Dermis blood vessel endothelial cell (primary cell): ENCODE measurements at places on chromosomes 5 and 9. TPM values are rescaled to one million over a fixed set of nuclear protein-coding genes. Genes with fewer than 3 reads are reported as not detected.
A peak's percentile ranks its signal among the peaks of the same experiment; 100 is the strongest.

Gene RC3H2
- 88.0 and 114 TPM in 2 replicates for total RNA-seq

Gene QRFP
- not detected in 2 replicates for total RNA-seq

Gene PLPP7
- 4.7 and 6.0 TPM in 2 replicates for total RNA-seq

Gene IFNE
- total RNA-seq, result 0.05 and 0.17 TPM in 2 replicates

Gene THBS4
- total RNA-seq, result 0.28 and 1.4 TPM in 2 replicates

Gene ERAP2
- total RNA-seq, result 8.4 and 132 TPM in 2 replicates

Gene TXNDC8
- not detected in 2 replicates for total RNA-seq

GRCh38 chr5:126745259-126745992 lies 31.5 kb upstream of the LMNB1 start:
- no peak for DNase-seq

DNA sequence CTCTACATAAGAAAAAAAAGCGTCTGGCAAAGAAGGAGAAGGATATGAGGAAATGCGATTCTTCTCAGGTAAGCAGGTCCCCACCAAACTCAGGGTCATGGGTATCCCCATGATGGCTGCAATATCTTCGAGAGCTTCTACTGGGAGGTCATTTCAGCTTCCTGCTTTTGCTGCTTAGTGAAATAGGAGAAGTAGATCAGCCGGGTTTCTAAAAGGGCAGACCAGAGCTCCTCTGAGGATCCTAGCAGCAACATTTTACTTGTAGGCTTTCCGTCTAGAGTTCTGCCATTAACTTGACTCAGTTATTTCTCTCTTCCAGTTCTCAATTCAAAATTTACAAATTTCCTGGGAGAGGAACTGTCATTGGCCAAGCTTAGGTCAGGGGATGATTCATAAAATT lies 134.7 kb downstream of the DPYSL3 start:
- DNase-seq, result no peak

DNA sequence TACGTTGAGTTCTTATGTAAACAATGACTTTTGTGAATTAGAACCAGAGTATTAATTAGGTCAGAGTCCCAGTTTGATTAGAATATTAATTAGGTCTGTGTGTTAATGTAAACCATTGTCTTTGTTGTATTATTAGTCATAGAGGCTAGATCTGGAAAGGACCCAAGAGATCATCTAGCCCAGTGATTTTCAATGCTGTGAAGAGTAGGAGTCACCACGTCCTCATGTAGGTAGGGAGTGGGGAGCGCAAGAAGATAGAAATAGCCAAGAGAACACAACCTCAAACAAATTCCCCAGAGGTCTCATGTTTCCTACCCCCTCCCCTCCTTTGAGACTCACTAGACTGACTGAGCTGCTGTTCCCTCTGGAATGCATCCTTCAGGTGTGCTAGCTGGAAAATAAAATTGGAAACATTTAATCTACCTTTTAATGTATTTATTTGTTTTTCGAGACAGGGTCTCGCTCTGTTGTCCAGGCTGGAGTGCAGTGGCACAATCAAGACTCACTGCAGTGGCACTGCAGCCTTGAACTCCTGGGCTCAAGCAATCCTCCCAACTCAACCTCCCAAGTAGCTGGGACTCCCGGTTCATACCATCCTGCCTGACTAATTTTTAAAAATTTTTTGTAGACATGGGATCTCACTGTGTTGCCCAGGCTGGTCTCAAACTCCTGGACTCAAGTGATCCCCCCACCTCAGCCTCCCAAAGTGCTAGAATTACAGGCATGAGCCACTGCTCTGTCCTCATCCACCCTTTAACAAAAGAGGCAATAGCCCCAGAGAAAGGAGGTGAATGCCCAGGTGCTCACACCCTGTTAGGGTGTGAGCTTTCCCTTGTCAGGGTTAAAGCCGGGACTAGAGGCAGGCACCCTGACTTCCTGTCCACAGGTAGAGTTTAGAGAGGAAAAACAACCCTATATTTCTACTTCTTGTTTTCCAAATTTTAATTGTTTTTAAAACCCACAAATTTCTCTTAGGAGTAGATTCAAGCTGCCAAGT lies 92.9 kb downstream of the INIP start:
- DNase-seq, result no peak

DNA sequence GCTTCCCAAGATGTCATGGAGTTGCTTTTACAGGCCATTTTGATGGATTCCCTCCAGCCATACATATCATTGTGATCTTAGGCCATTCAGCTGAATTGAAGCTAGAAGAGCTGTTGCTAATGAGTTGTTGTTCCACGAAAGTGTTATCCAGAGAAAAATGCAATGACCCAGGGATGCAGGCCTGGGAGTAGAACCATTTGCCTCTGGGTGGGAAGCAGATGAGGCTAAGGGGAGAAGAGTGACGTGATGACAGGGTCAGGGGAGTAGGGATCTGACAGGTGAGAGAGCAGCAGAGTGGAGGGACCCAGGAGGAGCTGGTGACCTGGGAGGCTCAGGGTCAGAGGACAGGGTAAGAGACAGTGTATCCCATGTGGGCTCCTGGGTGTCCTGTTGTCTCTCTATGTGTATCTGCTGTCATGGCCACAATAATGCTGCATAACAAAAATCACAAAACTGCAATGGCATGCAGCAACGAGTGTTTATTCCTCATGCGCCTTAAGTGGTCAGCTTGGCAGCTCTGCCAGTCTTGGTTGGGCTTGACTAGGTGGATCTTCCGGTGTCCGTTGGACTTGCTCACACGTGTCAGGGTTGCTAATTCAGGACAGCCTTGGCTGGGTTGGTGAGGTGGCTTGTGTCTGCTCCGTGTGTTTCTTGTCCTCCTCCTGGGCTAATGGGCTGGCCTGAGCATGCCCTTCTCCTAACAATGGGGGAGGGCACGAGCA lies 90.6 kb downstream of the LIFR start:
- peak; percentile 41 for DNase-seq

- DNase-seq, result no peak
These were observed 22.1 kb upstream of the COL5A1 start for GRCh38 chr9:134619448-134619982.

DNA sequence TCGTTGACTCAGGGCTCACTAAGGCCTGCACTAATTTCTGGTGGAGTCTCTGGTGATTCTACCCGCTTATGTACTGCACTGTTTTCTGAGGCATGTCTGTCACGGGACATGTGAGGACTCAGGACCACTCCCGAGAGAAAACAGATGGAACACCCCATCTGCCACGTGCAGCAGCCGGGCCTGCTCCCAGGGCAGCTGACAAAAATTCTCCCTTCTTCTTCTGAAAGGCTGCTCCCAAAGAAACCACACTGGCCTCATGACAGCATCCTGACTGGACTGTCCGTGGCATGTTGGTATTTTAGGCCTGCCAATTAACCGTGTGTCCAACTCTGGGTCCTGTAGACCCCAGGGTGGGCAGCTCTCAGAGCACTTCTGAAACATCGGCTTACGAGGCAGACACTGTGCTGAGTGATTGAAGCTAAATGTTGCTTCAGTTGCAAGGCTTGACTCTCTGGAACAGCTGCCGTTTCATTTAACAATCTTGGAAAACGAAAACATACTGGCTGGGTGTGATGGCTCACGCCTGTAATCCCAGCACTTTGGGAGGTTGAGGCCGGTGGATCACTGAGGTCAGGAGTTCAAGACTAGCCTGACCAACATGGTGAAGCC lies 39.0 kb downstream of the FAM240B start:
- DNase-seq, result no peak

- DNase-seq, result no peak
These were observed 303.9 kb upstream of the EDIL3 start for GRCh38 chr5:84688566-84688965.

DNA sequence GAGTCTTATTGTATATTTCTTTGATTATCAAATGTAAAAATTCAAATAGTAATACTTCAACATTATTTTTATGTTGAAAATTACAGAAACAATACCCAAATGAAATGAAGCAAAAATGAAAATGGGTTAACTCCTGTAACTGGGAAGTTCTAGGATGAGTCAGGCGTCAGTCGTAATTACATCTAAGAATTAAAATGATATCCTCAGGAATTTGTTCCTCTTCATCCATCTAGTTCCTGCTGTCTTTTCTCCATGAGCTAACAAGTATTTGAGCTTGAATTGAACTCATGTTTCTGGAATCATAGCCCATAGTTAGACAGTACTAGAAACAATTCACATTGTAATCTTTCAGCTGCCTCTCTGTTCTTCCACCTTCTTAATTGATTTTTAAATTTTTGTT lies 568.3 kb upstream of the TLE4 start:
- no peak for DNase-seq

DNA sequence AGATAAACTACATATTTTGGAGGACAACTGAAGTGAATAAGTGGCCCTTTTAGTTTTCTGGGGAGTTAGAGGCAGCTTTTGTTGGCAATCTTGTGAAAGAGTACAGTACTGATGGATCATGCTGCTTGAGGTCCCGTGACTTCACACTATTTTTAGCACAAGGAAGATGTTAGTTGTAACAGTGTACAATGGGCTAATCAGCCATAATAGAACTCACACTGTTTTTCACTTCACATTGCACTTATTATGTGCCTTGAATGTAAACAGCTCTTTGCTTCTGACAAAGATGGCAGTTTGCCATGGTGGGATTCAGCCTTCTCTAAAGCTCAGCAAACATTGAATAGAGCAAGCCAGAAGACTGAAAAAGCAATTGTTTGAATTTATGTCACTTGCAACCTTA lies 176.7 kb upstream of the ZNF608 start:
- peak; percentile 80 for DNase-seq

- no peak for DNase-seq
These were observed 54.8 kb upstream of the RIC1 start for GRCh38 chr9:5574097-5574496.

- peak; percentile 47 for DNase-seq
These were observed 2.9 kb upstream of the CSF2 start for GRCh38 chr5:132070460-132071337.

- peak; percentile 81 for DNase-seq
These were observed 76.8 kb downstream of the ZDHHC21 start for GRCh38 chr9:14616188-14616982.

DNA sequence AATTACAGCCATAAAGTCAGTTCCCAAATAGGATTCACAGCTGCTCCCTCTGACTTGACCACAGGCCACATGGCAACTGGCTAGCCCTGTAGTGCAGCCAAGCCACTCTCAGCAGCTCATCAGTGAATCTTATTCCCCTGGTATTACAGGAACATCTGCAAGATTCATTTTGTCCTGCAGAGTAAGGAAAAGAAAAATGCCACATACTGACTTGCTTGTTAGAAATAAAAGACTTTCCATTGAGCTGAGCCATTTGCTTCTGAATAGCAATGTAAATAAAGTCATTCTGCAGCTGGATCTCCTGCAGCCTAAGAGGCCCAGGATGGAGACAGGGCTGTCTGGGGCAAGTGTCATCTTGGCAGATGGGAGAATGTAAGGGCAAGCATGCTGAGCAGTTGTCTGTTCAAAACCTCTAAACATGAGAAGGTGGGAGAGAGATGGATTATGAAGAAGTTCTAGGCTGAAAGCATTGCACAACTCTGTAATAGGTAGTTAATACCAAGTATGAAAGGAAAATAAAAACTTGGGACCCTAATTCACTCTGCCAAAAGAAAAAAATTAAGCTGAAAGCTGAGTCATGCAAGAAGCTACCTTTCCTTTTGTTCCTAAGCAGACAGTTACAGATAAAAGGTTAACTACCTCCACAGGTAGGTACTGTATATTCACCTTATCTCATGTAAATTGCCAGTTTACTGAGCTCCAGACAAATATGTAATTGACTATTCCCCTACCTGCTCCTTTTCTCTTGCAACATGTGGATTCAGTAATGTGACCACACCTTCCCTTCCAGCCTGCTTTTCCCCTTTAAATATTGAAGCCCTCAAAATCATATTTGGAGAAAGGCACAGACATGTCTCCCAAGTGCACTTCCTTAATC lies 244.4 kb upstream of the RAI14 start:
- DNase-seq, result no peak

DNA sequence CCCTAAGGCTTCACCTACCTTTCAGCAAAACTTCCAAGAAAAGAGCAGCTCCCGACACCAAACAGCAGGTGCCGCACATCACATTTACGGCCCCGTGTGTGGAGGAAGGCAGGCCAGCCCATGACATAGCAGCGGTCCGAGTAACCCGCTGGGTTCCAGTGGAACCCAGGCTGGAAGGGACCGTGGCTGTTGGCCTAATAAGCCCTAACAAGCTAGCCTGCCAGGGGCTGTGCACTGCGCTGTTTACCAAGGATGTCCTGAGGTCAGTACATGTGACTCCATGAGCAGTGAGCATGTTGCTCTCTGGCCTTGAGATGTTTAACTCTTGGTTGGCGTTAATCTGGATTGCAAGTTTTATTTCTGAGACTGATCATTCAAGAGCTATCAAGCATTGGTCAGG lies 131.5 kb downstream of the FSTL4 start:
- no peak for DNase-seq

DNA sequence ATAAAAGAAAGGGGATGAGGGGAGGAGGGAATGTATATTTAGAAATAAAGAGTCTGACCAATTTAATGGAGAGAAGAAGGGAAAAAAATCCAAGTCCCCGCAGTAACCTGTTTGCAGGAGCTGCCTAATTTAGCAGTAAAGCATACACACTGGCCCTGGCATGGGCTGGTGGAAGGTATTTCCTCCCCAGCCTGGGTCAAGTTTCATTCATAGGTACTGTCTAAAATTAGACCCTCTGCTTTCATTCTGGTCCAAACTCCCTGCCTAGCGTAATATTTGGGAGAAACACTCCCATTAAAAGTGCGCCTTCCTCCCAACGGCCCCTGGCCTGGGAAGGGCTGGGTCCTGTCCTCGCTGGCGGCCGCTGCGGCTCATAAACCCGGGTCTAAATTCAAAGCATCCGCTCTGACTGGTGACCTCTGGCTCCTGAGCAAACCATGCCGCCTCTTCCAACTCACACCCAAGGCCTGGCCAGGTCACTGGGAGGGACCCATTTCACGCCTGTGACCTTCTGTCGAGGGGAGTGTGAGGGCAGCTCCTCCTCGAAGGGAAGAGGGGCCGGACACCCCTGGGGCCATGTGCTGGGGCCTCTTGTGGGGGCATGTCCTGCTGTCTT lies 123.2 kb downstream of the FGF18 start:
- no peak for DNase-seq

GRCh38 chr5:158513490-158514318 lies 586.0 kb downstream of the EBF1 start:
- DNase-seq, result no peak

DNA sequence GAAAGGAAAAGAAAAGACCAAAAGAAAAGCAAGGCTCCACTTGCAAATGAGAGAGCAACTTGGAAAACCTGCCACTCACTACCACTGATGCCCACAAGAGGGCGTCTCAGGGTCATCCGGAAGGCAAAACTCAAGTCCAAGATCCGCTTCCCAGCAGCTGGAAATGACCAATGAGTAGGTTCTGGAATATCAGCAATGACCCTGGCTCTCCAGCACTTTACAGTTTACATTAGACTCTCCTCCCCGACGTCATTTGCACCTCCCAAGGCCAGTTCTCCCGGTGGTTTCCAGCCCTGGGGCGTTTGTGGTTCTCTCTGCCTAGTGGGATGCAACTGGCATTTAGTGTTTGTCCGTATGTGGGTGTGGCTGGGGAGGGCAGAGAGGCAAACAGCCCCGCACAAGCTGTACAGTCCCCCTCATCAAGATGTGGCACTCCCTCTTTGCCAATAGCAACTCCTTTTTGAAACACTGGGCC lies 193.8 kb upstream of the ZNF618 start:
- peak; percentile 93 for DNase-seq
